ENCODE measurements at places on chromosomes 3 and 15. TPM values are rescaled to one million over a fixed set of nuclear protein-coding genes. Genes with fewer than 3 reads are reported as not detected.
A peak's percentile ranks its signal among the peaks of the same experiment; 100 is the strongest.

DNA sequence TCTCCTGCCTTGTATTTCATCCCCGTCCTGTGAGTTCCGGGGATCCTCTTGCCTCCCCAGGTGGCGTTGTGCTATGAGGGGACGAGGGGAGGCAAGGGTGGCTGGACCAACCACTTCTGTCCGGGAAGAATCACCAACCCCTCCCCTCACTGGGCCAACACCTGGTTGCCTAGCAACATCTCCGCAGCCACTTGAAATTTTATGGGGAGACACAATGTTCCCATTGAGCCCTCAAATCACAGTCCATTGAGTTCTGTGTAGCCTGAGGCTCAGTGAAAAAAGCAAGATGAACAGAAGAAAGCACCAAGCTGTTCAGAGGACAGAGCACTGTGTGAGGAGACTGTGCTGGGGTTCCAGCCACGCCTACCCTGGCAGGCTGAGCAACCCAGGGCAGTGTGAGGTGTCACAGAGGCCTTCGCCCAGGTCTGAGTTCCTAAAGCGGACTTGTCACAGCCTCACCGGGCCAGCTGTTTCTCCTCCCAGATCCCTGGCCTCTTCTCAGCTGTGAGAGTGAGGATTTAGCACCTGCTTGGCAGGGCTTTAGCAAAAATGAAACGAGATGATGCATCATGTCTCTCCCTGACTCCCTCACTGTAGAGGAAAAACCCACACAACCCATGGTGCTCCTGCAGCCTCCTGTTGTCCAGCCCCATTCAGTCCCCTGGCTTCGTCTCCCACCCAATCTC, 76.8 kb downstream of the ATP2B2 start:
- no peak for DNase-seq

DNA sequence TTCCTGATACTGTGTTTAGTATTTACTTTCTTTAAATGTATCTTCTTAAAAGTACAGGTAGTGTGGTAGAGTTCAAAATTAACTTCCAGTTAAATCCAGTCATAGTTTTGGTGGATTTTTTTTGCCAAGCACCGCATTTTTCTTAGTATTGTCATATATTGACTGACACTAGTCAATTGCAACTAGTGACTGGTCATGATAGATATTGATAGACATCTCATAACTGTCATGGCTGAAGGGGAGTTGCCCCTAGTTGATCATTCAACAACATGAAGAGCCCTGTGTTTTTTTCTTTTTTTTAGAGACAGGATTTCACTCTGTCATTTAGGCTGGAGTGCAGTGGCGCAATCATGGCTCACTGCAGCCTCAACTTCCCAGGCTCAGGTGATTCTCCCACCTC, 22.1 kb downstream of the RAB8B start:
- no peak for DNase-seq

DNA sequence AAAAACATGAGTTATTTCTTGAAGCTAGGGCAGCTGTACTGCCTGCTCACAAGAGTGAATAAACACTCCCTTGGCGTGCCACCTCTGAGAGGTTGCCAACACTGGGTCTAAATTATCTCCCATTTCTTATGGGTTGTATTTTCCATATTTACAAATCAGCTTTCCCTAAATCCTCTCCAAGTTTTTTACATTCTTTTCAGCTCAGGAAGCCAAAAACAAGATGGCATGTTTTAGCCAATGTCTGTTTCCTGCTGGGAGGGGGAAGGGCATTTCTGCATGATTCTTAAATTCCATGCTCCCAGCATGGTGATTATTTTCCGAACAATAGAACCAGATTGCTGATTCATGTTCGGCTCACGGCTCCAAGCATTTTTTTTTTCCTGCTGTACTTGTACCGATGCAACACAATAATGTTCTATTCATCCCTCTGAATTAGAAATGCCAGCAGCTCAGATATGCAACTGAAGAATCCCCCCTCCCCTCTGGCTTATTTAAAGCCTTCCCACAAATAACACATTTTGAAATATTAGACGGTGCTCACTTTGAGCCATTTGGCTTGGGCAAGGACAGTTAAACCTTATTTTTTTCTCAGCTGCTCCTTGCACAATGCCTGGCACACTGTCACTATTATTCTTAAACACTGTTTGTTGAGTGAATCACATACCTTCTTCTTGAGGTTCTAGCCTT, 252.5 kb downstream of the THRB start:
- peak; percentile 98 for DNase-seq

DNA sequence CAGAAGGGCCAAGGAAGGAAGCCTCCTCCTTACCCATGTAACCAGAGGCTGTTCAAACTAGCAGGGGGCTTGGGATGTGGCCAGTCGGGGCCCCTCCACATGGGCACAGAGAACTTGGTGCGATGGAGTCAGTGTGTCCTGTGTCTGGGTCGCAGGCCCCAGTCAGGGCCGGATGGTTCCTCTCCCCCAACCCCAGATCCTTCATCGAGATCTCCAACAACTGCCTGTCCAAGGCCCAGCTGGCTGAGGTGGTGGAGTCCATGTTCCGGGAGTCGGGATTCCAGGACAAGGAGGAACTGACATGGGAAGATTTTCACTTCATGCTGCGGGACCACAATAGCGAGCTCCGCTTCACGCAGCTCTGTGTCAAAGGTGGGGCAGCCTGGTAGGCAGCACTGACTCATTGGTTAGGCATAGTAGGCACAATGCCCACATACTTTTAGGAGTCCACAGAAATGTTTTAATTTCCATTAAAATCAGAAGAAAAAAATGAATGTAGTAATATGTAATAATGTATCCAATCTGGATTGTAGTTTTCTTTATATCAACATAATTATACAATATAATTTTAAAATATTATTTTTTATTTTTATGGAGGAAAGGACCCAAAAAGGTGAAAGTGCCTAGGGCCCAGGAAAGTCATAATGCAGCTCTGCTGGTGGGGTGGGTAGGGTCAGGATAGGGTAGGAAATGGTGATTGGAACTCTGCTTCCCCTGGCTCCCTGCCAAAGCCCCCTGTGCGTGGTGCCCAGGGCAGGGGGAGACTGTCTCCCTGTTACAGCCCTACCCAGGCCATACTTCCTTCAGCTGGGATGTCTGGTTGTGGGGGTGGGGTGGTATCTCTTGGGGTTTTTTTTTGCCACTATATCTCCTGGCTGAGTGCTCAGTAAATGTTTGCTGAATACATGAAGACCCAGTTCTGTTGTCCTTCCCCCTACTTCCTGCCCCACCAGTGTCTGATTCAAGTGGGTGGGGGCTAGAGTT, 18.6 kb downstream of the DUOX1 start:
- no peak for DNase-seq

- DNase-seq: peak; percentile 83
Measured at GRCh38 chr3:99765042-99765942, 52.4 kb upstream of the CMSS1 start.

DNA sequence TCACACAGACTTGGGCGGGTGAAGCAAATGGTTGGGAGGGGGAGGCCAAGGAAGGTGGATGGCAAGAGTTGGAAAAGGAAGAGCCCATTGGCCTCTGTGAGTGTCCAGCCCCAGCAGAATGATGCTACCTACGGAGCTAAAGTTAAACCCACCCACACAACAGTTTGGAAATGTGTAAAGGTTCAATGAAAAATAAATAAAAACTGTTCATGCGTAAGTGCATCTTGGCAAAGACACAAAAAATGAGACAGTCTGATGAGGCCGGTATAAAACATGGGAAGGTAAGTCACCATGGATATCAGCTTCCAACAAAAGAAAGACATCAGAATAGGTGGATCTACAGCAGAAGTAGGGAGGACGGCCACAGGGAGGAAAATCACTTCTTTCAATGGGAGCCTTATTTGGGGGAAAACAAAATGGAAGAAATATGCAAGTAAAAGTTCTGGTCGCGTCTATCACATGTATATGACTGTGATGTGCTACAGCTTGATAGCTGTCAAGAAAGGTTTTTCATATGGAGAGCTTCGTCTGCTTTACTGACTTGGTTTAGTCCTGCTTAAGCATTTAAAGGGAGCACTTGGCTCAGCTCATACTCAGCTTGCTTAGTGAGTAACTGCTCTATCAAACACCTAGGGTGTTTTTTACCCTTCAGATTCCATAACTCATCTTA, 82.8 kb downstream of the TIGIT start:
- no peak for DNase-seq

DNA sequence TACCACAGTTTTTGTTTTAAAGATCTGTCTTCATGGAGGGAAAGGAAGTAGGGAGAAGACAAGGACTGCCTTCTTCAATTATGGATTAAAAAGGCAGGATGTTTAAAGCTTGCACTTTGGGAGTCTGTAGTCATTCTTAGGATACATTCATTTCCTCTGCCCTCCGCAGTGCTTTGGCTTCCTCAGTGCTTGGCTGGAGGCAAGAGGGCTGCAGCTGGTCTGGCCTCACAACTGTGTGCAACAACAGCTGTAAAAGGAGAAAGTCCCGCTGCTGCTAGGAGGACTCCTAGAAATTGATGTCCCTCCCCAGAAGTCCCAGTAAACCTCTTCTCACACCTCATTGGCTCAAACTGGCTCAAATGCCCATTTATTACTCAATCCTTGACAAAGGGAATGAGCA, 54.4 kb upstream of the PPP2R3A start:
- DNase-seq: no peak

- no peak for DNase-seq
Measured at GRCh38 chr3:464255-464654, 267.7 kb downstream of the CHL1 start.

- DNase-seq: no peak
Measured at GRCh38 chr3:166257715-166258114, 420.5 kb upstream of the BCHE start.

DNA sequence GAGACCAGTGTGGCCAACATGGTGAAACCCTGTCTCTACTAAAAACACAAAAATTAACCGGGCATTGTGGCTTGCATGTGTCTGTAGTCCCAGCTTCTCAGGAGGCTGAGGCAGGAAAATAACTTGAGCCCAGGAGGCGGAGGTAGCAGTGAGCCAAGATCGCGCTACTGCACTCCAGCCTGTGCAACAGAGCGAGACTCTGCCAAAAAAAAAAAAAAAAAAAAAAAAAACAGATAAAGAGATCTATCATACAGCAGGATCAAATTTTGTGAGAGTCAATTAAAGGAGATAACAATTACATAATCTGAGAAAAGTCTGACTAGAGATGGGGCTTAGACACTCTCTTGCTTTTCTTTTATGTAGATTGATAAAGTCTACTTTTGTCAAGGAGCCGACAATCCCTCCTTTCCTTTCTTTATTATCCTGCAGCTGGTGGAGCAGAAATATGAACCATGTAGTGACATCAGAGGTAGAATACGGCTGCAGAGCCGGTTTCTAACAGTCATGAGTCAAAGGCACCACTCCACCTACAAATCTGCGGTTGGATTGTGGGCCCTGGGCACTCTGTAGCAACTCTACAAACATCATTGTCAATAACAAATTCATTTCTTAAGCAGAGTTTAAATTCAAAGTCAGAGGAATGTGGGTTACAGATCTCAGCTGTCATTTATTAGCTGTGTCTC, 9.0 kb downstream of the C2CD4A start:
- DNase-seq: peak; percentile 39

DNA sequence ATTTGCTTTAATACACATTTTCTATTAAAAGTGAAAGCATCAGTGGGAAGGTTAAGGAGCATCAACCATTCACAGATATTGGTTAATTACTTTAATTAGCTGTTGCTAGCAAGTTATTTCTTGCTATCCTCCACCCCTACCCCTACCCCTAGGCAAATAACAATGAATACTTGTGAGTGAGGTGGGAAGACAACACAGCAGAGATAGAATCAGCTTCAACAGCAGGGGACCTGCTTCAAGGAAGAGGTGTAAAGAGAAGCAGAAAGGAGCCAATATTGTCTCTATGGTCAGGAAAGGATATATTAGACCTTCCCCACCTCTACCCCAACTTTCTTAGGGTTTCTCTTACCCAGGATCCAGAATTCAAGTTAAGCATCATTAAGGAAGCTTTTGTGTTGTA, 149.4 kb downstream of the SNRK start:
- DNase-seq: no peak

DNA sequence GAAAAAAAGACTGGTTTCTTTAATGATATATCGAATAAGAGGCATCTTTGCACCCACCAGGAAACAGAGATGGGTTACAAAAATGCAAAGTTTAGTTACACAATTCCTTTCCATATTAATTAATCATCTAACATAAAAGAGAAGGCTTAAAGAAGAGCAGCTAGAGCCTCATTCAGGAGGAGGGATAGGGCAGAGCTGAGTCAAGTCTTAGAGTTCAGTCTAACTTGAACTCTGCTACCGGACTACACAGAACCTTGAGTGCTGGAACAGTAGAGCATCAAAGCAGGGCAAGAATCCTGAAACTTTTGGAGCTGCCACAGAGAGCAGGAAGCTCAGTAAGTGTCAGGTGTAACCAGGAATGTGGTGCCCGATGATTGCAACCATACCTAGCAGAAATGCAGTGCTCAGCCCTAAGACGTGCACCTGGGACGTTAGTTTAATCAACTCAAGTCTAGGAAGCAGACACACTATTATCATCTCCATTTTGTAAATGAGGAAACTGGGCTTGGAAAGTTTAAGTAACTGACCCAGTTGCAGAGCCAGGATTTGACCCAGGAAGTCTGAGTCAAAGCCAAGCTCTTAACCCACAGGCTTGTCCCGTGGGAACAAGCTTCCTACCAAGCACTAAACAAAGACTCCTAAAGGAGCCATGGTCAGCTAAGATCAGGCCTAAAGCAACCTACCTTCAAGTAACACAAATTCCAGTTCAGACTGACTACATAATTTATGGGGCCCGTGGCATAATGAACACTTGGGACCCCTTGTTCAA, 187.4 kb downstream of the FOXP1 start:
- peak; percentile 72 for DNase-seq

- DNase-seq: peak; percentile 58
Measured at GRCh38 chr15:90519688-90520087, 10.0 kb upstream of the CRTC3 start.

- no peak for DNase-seq
Measured at GRCh38 chr3:182562274-182562673, 231.0 kb upstream of the ATP11B start.

DNA sequence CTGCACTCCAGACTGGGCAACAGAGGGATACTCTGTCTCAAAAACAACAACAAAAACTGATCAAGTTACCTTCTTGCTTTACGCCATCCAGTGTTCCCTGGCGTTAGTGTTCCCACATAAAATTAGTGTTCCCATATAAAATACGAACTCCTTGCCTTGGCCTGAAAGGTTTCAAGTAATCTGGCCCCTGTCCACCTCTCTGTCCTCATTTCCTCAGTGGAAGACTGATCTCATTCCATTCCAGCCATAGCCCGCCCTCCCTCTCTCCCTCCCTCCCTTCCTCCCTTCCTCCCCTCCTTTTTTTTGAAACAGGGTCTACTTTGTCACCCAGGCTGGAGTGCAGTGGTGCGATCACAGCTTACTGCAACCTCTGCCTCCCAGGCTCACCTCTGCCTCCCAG, 2.8 kb upstream of the CAND2 start:
- DNase-seq: no peak

- peak; percentile 29 for DNase-seq
Measured at GRCh38 chr15:52440414-52440813, 88.3 kb downstream of the MYO5A start.

FOXL2 gene
- not detected for total RNA-seq

CCRL2 gene
- total RNA-seq: not detected

TRIP4 gene
- total RNA-seq: 11.8 TPM

GALNT15 gene
- 10.9 TPM for total RNA-seq

WDR76 gene
- total RNA-seq: 58.2 TPM

C2CD4B gene
- not detected for total RNA-seq

LCTL gene
- not detected for total RNA-seq

CCR9 gene
- not detected for total RNA-seq

RASL12 gene
- total RNA-seq: 1.7 TPM

TM4SF4 gene
- not detected for total RNA-seq
